Caki2 (cell line): ENCODE measurements at places on chromosomes 4 and X. TPM values are rescaled to one million over a fixed set of nuclear protein-coding genes. Genes with fewer than 3 reads are reported as not detected.

- DNase-seq, result no peak
Measured at GRCh38 chr4:182233310-182234090, 9.7 kb upstream of the TENM3 start.

DNA sequence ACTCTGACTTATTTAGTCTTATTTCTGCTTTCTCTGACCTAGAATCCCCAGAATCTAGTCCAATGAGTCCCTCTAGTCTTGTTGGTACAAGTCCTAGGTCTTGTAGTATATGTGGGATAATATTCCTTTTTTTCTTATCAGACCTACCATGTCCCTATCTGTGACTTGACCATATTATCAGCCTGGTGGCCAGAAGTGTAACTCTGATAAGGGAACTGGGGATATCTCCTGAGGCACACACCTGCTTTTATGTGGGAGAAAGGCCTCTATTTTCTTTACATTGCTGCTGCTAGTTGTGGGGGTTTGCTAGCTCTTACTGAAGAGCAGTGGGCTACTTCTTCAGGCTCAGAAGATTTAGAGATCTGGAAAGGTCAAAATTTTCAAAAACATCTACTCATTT, 38.6 kb downstream of the CFAP299 start:
- no peak for DNase-seq

DNA sequence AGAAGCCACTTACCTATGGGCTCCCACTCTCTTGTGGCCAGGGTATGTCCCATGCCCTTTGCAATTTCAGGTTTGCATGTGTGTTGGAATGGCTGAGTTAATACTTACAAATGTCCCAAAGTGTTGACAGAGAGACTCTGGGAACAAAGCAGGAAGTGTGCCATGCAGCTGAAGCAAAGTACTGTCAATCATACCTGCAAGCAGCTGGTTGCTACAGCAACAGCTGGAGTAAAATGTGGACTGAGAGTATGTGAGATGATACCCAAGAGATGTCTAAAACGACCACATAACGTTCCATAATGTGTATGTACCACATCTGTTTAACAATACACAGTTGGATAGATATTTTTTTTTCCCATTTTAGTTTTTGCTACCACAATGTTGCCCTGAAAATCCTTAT, 82.8 kb upstream of the CAMK2D start:
- DNase-seq, result no peak

DNA sequence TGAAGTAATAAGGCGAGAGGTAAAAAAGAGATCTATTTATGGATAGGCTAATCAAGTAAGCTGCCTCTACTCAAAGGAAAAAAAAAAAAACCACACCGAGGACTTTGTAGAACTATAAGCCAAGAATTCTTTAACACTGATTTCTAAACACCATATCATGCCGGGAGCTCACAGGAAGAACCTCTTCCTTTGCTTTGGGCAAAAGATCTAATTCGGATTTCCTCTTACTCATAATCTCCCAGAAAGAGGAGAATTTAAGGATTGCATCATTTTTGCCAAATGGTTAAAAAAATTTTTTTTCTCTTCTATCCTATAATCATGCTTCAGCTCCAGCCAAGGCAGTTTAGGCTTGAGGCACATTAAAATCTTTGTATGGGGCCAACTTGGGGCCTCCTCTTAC, 95.5 kb downstream of the ZNF827 start:
- no peak for DNase-seq

GRCh38 chrX:139692506-139692849, 15.5 kb downstream of the MCF2 start:
- no peak for DNase-seq

- peak; percentile 7 for DNase-seq
Measured at GRCh38 chr4:143616771-143617170, 83.7 kb downstream of the FREM3 start.

- DNase-seq, result no peak
Measured at GRCh38 chr4:56155432-56155831, 206.7 kb downstream of the CEP135 start.

TLR10 gene
- total RNA-seq, result not detected in 2 replicates

GLRB gene
- not detected in 2 replicates for total RNA-seq

IGSF1 gene
- 0.81 TPM in 1 of 2 replicates, not detected in the other for total RNA-seq

KDM5C gene
- 64.8 and 144 TPM in 2 replicates for total RNA-seq

TMEM255A gene
- 0.38 and 0.41 TPM in 2 replicates for total RNA-seq

GPR34 gene
- not detected in 2 replicates for total RNA-seq
